ENCODE measurements at places on chromosomes 1 and 21. TPM values are rescaled to one million over a fixed set of nuclear protein-coding genes. Genes with fewer than 3 reads are reported as not detected.
A peak's percentile ranks its signal among the peaks of the same experiment; 100 is the strongest.

DNA sequence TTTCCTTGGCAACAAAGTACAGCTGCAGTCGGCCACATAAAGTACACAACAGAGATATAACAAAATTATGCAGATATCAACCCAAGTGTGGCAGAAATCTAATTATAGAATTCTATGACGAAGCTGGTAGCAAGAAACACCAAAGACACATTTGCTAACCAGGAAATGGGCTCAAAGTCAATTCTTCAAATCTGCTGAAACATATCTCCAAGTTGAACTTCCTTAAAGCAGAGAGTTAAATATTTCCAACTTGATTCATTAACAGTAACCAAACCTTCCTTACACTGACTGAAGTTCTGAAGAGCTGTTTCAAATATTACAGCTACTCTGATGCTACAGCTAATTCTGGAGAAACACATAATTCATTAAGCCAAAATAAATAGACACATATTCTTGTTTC, 67.6 kb upstream of the SDC3 start:
- DNase-seq, result no peak

- no peak for DNase-seq
Measured at GRCh38 chr1:63728611-63729226, 45.1 kb upstream of the ROR1 start.

DNA sequence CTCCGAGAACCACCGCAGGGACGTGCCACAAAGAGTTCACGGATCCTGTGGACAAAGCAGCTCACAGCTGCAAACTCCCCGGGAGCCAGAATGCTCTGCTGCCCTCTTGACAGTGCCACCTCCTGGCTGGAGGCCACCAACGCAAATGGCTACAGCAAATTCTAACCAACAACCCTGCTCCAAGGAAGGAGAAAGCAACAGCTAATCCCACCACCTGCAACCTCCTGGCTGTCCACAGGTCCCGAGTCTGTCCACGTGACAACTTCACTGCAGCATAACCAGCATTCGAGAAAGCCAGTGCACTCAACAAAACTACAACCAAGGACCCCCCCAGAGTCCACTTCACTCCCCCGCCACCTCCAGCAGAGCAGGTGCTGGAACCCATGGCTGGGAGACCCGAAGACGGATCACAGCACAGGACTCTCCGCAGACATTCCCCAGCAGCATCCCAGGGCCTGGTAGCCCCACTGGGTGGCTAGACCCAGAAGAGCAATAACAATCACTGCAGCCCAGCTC, 17.3 kb downstream of the POFUT2 start:
- DNase-seq, result no peak

DNA sequence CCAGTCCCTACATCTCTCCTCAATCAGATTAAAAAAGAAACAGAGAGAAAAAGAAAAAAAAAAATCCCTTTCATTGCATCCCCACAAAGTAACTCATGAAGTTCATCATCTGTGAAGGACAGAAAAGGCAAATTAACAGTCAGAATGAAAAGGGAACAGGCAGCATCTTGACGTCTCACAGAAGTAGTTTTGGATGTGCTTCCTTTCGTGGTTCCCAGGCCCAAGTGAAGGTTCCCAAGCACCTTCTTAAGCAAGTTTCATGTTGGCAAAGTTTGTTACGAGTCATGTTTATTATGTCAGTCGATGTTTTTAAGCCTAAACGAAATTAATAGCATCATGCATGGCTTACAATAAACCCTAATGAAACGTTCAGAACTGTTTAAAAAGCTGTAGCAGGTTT, 475.2 kb downstream of the SETD4 start:
- DNase-seq, result no peak

The CFHR2 gene
- not detected for total RNA-seq

The AMY1B gene
- not detected for total RNA-seq

GRCh38 chr21:46111193-46111571, 13.3 kb downstream of the COL6A2 start:
- no peak for DNase-seq

GRCh38 chr1:37094302-37094701, 60.0 kb upstream of the GRIK3 start:
- DNase-seq, result no peak

The UTS2 gene
- total RNA-seq, result not detected

GRCh38 chr1:107142140-107142542, 1.3 kb downstream of the NTNG1 start:
- DNase-seq, result peak; percentile 49

GRCh38 chr1:39901714-39902459, at the start of gene MYCL:
MYCL (minus strand) TSS chr1:39901917; CDS start chr1:39901434, 483 bp downstream.
- peak; percentile 92 for DNase-seq

GRCh38 chr1:181739214-181739613, 255.9 kb downstream of the CACNA1E start:
- no peak for DNase-seq

DNA sequence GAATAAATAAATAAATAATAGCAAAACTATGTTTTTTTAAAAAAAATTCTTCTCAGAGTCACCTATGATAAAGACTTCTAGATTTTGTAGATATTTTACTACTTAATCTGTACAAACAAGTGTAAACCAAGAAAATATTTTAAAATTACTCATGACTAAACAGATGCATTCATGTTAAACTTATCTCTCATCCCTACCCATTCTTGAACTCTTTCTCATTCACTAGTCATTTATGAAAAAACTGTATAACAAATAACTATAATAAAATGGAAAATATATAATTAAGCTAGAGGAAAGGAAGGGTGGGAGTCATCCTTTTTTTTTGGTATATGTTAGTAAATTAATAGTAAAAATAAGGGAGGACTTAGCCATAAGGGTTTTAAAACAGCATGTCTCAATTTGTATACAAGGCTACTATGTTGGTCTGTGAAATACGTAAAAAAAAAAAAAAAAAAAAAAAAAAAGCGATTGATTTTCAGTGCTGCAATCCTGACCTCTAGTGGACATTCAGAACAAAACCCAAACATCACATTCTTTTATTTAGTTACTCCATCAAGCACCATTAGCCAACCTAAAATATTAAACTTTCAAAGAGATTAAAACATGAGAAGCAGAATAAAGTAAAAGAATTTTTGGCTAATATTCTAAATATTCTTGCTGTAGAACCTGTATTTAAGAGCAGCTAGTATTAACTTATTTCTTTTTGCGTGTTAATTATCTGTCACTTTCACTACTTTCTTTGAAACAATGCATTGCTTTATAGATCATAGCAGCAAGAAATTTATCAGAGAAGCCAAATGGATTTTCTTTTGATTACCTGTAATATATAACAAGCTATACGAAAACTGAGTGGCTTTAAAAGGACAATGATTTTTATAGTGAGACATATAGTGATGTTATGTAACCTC, 255.8 kb upstream of the CACYBP start:
- peak; percentile 28 for DNase-seq

The GBP5 gene
- total RNA-seq, result not detected

GRCh38 chr1:81577004-81577697, 223.6 kb upstream of the ADGRL2 start:
- DNase-seq, result no peak

Data from mammary epithelial cell (primary cell).